ENCODE measurements at places on chromosomes 13 and 19.

DNA sequence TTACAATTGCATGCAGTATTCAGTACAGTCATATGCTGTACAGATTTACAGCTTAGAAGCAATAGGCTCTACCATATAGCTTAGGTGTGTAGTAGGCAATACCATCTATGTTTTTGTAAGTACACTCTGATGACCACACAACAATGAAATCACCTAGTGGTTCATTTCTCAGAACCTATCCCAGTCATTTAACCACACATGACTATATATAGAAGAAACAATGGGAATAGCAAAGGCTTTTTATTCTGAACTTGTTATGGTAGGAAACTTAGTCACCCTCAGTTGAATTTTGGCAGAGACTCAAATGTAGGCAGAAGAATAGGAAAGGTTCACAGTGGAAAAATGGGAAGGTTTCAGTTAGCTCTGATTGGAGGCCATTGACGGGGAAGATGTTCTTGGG lies 1075.1 kb upstream of the MIR17HG start:
- no peak for DNase-seq

- no peak for DNase-seq
These were observed 17.5 kb downstream of the KLF2 start for GRCh38 chr19:16342002-16342715.

DNA sequence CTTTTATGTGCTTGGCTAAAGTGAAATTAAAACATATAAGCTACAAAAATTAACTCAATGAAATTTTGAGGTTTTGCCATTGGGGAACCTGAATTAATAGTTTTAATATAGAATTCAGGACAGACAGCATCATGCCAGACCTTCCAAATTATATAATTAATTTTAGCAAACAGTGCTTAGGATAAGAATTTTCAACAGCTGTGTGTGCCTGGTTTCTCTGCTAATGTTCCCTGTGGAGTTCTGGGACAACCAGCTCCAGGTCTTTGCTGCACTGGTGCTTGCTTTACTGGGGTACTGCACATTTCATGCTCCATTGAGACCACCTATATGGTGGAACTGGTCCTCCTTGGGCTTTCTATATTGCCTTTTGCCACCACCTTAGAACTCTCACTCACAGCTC lies 199.5 kb downstream of the NDFIP2 start:
- DNase-seq, result no peak

- no peak for DNase-seq
These were observed 116.3 kb upstream of the SOX1 start for GRCh38 chr13:111950697-111951096.

Measured in NCI-H1436 treated with DMSO at 0.1 percent for 48 hours (cell line).